ENCODE measurements at places on chromosomes 4 and X. TPM values are rescaled to one million over a fixed set of nuclear protein-coding genes. Genes with fewer than 3 reads are reported as not detected.

- DNase-seq: peak; percentile 6
- H3K4me3 ChIP-seq: no peak overlapping the region
Observed at GRCh38 chrX:93874554-93874953, 200.5 kb downstream of the FAM133A start.

DNA sequence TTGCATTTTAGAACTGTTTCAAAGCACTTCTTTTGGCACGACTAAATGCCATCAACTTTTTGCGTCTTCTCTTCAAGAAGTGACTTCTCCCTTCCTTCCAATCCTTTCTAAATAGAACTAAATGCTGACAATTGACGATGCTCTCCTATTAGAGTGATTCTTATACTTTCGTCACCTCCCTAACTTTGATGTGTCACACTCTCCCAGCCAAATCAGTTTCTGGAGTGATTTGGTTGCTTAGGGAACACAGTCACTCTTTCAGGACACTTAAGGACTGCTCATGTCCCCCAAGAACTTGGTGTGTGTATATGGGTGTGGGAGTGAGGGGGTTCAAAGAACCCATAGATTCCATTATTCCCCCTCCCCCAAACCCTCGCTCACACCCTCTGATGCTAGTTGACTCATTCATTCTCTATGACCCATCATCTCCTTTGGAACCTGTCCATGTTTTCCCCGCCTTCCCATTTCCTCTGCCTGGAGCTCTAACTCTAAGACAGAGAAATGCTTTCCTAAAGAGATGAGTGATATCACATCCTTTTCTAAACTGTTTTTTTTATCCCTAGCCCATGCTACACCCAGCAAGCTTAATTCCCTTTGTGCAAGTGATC is 26.8 kb upstream of the AREG start:
- no peak overlapping the region for H3K4me3 ChIP-seq
- no peaks in the 10 kb centered on the region for H3K4me1 ChIP-seq
- no peaks in the 10 kb centered on the region for H3K36me3 ChIP-seq

DNA sequence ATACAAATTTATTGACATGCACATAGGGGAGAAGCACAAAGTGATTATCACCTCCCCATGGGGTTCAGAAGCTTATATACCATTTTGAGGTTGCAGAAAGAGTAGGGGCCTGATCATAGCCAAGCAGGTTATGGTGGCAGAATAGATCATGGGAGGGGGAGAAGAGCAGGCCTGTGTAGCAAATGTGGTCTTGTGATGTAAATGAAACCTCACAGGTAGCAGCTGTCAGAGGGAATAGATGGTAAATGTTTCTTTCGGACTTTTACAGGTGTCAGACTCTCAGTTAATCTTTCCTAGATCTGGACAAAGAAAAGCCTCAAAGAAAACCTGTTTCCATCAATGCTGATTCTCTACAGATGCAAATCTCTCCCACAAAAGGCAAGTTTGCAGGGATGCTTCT is 84.4 kb downstream of the CFAP299 start:
- DNase-seq: no peak
- no peak overlapping the region for H3K27ac ChIP-seq
- no peaks in the 10 kb centered on the region for H3K4me1 ChIP-seq
- no peak overlapping the region for H3K4me3 ChIP-seq
- H3K36me3 ChIP-seq: no peaks in the 10 kb centered on the region
- no peaks in the 10 kb centered on the region for H3K27me3 ChIP-seq

DNA sequence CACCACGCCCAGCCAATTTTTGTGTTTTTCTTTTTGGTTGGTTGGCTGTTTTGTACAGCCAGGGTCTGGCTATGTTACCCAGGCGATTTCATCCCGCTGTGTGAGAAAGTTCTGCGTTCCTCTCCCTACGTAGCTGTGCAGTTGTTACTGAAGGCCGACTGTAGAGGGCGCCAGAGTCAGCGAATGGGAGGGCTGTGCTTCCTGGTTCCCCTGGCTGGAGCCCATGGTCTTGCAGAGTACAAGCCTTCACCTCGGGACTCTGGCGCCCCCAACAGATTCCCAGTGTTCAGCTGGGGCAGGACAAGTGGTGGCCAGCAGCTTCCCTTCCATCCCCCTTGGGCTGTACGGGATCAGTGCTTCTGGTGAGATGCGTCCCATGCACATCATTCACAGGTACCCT is 5.6 kb upstream of the CT45A1 start:
- peak; percentile 0 for DNase-seq
- H3K4me3 ChIP-seq: no peak overlapping the region
- no peak overlapping the region for H3K27ac ChIP-seq

CTAG2 gene
- total RNA-seq: not detected

BANK1 gene
- 0.27 TPM for total RNA-seq
